GM13976 (cell line): ENCODE measurements at places on chromosomes 3 and 15.

GRCh38 chr15:38164507-38164906 is 88.1 kb upstream of the SPRED1 start:
- DNase-seq, result no peak

GRCh38 chr3:155859859-155860258 is 5.6 kb upstream of the SLC33A1 start:
- peak; percentile 49 for DNase-seq

DNA sequence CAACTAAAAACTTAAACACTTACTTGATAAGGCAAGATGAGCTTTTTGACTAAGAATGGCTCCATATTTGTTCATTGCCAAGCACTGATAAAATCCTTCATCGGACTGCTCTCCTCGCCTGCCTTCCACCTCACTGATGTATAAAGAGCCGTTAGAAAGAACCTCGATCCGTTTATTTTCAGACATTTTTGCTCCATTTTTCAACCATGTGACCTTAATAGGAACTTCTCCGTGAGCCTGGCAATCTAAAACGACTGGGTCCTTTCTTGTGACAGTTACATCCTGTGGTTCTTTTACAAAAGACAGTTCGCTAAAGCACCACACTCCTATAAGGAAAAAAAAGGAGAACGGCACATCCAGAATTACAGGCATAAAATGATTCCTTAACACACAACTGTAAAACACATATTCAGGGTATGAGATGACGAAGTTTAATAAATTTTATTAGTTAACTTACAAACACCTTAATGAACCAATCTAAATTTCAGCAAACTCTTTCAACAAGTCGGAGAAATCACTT is 2.5 kb downstream of the PRTG start:
- DNase-seq, result no peak

- DNase-seq, result no peak
Observed at GRCh38 chr15:51830276-51830806, 888 bp downstream of the TMOD3 start.

- DNase-seq, result no peak
Observed at GRCh38 chr3:94372026-94372425, 309.2 kb downstream of the NSUN3 start.

GRCh38 chr3:162217647-162218046 is 721.0 kb downstream of the OTOL1 start:
- no peak for DNase-seq

DNA sequence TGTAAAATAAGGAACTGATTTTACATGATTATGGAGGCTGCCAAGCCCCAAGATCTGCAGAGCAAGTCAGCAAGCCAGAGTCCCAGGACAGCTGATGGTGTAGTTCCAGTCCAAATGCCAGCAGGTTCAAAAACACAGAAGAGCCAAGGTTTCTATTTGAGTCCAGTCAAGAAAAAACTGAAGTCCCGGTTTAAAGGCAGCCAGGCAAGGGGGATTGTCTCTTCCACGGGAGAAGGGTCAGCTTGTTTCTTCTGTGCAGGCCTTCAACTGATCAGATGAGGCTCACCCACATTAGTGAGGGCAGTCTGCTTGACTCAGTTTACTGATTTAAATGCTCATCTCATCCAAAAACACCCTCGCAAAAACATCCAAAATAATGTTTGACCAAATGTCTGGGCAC is 246.2 kb downstream of the PLCL2 start:
- no peak for DNase-seq

DNA sequence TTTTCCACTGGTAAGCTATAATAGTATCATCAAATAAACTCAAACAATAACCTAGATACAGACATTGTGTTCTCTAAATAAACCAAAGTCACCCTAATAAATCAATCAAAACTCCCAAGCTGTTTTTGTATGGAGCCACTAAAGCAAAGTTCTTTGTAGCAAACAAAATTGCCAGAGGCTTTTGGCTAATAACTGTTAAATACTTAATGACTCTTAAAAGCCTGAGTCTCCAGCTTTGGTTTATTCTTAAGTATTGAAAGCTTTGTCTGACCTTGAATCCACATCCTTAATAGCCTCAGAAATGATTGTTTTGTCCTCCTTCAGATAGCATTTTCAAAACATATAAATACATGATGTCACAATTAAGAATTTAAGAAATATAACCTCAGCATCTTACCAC is 725.3 kb downstream of the SI start:
- no peak for DNase-seq

- DNase-seq, result no peak
Observed at GRCh38 chr3:16320711-16321110, 55.7 kb downstream of the OXNAD1 start.

DNA sequence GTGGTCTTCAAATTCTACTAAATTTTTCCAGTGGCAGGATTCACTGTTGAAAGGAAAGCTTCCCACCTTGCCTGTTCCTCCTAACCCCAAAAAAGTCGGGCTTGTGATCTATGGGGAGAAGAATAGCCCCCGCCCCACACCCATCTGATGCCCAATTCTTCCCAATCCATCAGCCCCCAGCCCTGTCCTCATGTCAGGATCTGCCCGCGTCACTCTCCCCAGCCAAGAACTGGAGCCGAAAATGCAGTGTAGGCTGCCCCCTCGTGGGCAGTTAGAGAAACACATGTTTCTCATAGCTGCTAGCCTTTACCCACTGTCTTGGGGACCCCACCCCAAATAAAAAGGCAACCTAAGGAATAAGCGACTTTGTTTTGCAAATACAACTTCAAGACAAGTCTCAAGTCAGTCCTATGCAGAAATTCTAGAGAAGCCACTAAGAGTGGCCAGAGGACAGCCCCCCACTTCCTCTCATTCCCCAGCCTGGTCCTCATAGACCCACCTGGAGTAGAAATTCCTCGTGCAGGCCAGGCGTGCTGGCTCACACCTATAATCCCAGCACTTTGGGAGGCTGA is 13.0 kb upstream of the CSK start:
- peak; percentile 82 for DNase-seq

- DNase-seq, result peak; percentile 48
Observed at GRCh38 chr3:171566803-171567422, 106.7 kb upstream of the TNIK start.

DNA sequence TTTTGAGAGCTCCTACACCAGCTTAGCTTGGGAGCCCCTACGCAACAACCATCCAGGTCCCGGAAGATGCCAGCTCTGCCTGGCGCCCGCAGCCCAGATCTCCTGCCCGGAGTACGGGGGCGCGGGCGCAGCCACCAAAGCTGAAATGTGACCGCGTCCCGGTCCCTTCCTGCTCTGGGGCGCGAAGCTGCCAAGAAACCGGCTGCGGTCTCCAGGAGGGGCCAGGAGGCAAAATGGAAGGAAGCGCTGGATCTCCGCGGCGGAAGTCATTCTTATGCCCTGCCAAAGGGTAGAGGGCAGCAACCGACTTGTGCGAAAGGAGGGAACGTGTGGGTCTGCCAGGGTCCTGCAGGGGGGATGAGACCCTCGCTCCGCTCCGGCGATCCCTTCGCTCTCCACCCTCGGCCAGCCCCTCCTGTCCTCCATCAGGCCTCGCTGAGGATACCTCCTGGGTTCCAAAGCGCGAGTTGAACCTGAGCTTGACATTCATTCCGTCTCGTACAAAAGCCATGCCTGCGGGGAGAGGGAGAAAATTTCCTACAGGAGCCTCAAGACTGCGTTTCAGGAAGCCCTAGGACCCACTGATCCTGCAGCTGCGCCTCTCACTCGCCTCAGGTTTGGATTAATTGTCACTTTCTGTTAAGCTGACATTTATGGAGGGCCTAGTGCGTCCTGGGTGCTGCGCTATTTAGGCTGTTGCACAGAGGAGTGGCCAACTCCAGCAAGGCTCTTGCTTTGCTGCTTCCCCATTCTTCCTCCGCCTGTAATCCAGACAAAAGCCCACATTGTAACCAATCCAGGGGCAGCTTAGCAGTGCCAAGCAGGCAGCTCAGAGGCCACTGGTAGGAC is 98.3 kb upstream of the VGLL3 start:
- peak; percentile 37 for DNase-seq
